Brain microvascular endothelial cell (primary cell): ENCODE measurements at places on chromosomes 11 and 22.

DNA sequence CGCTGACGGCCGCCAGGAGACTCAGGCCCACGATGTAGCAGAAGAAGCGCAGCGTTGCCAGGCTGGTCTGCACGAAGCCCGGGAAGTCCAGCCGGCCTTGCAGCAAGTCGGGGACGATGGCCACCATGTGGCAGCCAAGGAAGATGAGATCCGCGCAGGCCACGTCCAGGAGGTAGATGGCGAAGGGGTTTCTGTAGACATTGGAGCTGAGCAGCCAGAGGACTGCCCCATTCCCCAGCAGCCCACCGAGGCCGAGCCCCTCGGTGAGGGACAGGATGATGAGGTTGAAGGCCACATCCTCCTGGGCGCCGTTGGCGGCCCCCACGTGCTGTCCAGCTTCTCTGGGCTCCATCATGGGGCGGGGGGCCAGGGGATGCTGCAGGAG lies 3.8 kb downstream of the MRGPRE start:
- no peak for DNase-seq

DNA sequence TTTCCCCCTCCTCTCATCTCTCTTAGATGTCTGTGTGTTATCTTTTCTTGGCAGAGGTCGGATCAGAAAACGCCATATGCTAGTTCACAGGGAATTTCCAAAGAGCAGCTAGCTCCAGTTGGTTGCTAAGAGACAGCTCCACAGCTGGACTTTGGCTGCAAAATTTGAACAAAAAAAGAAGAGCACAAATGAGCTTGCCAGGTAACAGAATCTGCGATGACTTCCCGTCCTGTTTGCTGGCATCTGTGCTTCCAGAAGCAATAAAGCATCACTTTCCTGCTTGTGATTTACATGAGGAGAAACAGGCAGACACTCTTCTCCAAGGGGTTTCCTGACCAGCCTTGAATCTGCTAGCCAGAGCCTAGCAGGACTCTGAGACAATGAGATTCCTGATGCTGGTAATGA lies 596.0 kb upstream of the B3GAT1 start:
- DNase-seq = no peak

DNA sequence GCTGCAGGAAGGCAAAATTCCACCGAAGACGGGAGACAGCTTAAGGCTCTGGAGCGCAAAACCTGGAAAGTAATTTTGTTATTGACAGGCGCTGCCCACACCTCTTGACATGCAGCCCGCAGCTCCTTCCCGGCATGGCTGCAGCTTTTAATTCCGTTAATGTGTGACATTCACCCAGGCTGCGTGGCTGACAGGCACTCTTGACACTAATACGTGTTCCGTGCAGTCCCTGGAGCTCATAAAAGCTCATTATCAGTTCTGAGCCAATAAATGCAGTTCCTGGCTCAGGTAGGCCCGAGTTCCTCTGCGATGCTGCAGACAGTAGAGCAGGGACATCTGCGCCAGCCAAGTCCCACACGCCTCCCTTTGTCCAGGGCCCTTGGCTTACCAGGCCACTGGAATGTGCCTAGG lies 34.8 kb downstream of the TSPAN18 start:
- DNase-seq = no peak

DNA sequence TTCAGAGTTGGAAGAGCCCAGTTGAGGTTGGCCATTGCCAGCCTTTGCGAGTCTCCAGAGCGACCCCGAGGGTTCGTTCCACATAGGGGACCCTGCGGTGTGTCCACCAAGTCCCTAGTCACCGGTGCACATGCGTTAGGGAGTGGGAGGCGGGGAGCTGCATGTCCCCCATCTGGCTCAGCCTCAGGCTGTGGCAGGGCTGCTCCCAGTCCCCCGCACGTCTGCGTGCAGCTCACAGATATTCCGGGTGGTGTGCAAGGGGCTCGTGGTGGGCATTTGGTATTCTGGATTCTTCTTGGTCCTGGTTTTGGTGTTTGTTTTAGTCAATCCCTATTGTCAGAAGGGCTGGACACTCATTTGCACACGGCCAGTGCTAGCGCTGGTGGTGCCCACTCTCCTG lies 48.8 kb downstream of the MUC6 start:
- DNase-seq = no peak

- DNase-seq = no peak
Measured at GRCh38 chr11:77074205-77074604, 7.4 kb downstream of the CAPN5 start.

DNA sequence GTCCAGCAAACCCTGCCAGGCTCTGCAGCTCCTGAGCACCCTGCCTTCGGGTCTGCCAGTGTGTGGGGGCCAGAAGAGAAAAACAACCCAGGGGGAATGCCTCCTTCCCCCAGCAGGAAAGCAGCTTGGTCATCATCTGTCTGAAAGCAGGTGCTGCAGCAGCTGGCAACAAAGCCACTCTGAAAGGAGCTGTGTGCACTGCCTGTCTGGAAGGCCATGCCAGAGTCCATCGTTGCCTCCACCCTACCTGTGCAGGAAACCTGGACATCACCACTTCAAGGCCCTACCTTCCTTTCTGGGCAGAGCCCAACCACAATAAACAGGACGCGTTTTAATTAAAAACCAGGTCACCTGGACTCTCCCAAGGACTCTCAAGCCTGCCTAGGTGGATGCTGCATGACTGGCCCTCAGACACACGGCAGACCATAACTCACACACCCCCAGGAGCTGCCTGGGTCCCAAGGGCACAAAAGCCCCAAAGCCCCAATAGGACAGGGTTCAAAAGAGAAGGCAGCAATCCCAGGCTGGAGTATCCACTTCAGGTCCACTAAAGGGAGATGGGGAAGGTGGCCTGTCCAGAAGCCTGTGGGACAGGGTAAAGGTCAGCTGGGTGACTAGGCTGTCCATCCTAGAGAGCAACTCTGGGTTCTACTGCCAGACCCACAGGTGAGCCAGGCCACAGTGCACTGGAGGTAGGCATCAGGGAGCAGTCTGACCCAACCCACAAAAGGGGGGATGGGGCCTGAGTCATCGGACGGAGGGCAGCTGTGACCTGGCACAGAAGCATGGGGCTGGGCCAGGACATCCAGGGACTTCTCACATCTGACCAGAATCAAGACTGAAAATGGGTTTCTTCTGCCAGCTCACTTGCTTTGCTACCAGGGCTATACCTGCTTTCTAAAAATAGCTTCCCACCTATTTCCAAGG lies 6.1 kb downstream of the GNB1L start:
- no peak for DNase-seq

- no peak for DNase-seq
Measured at GRCh38 chr22:45948081-45948648, 28.8 kb downstream of the WNT7B start.

DNA sequence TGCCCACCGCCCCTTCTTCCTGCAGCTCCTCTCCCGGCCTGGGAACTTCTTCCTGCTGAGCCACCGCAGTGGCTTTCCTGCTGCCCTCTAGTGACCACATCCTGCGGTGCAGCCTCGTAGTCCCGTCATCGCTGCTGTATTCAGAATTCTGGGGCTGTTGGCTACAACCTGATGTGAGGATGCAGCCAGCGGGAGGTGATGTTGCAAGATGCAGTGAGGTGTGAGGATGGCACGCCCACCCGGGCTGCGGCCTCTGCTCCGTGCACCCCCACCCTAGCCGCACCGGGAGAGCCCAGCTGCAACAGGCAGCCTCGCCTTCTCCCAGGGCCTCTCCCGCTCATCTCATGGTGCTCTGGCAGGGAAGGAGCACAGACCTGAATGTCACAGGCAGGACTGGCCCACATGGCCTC lies 10.1 kb downstream of the CHST1 start:
- peak; percentile 60 for DNase-seq

DNA sequence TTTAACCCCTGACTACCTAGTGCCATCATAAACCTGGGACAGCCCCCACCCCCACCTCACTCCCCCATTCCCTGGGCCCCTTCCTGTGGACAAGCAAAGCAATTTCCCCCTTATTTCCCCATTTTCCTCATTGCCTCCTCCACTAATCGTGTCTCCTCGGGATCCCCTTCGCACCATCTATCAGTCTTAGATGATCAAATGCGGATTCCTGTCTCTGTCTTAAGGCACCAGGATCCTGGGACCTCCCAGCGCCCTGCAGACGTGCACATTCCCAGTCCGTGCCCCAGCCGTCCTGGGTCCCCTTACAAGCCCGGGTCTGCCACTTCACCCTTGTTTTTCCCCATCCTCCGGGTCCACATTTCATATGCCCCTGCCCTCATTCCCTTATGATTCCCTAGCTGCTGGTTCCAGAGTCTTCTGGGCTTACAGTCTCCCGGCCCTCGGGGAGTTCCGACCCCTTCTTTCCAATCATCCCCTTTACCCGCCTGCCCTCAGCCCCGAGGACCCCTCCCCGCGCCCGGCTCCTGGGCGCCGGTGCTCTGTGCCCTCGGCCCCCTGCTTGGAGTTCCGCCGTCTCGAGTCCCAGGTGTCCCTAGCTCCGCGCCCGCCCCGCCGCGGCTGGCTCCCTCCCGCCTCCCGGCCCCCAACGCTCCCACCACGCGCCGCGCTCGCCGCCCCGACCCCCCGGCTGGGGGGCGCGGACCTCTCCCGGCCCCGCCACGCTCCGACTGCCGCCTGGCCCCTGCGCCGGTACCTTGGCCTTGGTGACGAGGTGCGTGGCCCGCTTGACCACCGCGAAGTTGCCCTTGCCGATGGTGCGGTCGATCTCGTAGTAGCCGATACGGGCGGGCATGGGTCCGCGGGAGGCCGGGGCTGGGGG lies 599 bp downstream of the SIK3 start:
- no peak for DNase-seq

DNA sequence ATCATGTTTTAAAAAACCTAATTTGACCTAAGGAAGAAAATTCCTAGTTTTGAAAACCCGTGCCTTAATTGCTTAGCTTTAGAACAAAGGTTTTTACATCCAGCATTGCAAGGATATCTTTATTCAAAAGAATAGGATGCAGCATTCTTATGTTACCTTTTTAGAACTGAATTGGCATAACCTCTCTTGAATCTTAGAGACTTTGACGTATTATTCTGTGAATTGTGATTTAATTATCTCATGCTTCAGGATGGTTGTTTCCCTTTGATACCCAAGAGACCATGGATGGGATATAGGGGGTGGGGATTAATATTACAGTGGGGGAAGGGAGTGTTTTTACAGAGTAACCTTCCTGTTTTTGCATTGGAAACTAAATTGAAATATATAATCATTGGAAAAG lies 49.4 kb downstream of the ARHGEF12 start:
- DNase-seq = no peak

DNA sequence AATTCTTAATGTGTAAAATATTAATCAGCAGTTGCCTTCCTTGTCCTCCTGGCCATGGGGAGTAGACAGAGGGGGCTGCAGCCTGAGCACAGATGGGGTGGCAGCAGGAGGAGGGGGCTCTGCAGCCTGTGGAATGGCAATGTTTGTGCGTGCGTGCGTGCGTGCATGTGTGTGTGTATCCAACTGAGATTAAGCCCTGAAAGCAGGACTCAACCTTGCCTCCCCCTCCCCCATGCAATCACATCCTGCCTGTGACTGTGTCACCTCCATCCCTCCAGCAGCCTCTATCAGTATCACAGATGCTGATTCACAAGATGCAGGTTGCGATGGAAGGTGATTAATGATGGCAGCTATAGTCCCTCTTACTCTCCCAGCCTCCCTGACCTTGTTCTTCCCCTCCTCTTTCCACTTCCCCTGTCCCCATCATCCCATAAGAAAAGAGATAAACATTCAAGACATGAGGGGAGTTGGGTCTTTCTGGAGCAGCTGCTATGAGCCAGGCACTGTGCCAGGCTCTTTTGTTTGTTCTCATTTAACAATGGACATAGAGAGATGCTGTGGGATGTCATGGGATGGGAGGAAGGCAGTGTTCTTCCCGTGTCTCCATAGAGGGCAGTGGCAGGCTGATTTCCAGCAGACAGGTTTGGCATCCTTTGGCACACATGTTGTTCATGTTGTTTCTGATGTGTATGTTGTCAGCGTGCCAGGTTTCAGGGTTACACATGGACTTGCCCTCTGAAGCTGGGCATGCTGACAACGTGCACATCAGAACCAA lies 43.8 kb upstream of the NECTIN1 start:
- DNase-seq = no peak

DNA sequence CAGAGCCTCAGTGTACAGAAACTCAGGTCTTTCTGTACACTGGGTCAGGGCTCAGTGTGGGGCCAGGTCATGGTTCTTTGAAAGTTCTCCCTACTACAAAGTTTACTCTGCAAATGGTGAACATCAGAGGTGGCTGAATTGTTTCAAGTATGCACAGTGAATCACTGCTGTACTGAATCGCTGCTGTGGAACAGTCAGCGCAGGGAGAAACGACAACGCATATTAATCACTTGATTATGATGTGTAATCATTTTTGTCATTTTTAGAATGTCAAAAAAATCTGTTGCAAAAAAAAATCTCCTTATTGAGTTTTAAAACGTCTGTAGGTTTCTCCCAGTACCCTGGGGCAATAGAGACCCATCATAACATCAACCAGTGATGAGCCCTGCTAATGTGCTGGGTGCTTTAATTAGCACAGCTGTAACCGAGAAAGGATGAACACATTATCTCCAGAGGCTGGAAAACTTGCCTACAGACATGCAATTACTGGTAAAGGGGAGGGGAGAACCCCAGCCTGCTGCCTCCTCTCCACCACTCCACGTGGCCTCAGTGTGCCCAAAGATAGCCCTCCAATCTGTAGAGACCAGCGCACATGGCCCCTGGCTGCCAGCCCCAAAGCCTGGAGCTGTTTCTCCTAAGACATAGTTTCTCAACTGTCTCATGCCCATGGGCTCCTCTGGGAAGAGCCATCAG lies 12.8 kb downstream of the ARRB1 start:
- peak; percentile 24 for DNase-seq

DNA sequence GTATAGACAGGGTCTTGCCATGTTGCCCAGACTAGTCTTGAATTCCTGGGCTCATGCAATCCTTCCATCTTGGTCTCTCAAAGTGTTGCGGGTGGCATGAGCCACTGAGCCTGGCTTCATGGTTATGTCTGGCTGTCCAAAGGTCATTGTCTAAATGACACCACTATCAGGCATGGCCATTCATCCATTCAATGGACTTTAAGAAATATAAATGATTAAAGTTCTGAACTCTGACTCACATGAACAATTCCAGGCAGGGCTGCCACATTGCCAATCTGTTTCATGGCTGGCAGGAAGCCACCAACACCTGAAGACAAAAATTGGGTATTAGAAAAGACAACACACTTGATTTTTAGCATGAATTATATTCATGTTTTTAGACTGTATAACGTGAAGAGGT lies 4.1 kb downstream of the RTCB start:
- no peak for DNase-seq

DNA sequence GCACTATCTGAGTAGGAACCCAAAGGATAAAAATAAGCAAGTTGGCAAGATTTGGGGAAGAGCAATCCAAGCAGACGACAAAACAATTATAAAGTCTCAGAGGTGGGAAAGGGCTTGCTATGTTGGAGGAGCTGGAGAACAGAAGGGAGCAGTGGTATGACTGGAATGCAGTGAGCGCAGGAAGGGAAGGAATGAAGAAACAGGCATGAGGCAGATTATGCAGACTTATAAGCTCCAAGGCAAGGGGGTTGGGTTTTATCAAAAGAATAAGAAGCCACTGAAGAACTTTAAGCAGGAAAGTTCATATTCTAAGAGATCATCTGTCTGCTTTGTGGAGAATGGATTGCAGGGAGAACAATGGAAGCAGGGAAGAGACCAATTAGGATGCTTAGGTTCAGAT lies 31.7 kb downstream of the PGM2L1 start:
- peak; percentile 69 for DNase-seq
